GM04503 (cell line): ENCODE measurements at places on chromosomes 4 and X.
A peak's percentile ranks its signal among the peaks of the same experiment; 100 is the strongest.

DNA sequence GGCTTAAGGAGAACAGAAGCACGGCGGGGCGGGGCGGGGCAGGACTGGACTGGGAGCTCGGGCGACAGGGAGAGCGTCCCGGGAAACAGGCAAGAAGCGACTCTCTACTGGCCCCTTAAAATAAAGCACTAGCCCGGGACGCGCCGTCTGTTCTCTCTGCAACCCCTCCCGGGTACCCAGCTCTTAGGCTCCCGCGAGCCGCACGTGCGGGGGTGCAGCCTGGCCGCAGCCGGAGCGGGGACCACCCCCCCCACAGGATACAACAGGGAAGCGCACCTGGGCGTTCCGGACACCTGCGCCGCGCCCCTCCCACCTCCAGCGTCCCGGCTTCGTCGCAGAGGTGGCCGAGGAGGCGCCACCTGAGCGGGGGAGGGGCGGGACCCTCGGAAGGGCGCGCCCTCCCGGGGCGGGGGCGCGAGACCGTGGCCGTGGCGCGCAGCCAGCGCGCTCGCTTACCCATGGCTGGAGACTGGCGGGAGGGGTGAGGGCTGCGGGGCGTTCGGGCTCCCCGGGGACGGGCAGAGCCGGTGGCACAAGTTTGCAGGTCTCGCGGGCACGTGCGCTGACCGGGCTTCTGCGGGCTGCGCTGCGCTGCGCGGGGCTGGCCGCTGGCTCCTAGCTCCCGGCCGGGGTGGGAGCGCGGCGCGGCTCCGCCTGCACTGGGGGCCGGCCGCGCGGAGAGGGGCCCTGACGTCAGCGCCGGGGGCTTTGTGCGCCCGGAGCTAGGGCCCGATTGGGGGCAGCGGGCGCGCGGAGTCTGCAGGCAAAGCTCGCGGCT lies 91.5 kb downstream of the GEMIN8 start:
- DNase-seq, result no peak

GRCh38 chrX:81259714-81260395 lies 58.0 kb downstream of the SH3BGRL start:
- DNase-seq, result no peak

- no peak for DNase-seq
Measured at GRCh38 chrX:22634083-22634482, 361.4 kb downstream of the CBLL2 start.

GRCh38 chr4:67204441-67204840 lies 340.9 kb downstream of the CENPC start:
- DNase-seq, result no peak

GRCh38 chrX:12269484-12269883 lies 131.2 kb downstream of the FRMPD4 start:
- no peak for DNase-seq

DNA sequence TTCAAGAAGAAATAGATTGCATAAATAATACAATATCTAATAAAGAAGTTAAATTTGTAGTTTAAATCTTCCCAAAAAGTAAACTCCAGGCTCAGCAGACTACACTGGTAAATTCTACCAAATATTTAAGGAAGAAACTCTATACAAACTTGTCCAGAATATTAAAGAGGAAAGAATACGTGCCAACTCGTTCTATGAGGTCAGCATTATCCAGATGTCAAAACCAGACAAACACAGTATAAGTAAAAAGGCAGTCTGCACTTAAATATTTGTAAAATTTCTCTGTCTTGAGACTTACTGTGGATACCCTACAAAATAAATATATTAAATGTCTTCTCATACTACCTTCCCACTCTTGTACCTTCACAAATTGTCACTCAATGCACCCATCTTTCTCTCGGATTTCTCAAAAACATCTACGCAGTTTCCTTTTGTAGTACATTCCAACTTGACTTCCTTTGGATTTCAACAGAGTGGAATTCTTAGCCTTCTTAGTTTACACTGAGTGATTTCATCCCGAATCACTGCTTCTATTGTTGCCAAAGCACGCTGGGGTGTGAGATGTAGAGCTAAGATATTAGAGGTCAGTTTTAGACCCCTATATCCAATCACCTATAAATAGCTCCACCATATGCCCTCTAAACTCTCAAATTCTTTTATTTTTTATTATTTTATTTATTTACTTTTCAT lies 71.6 kb upstream of the MAB21L2 start:
- peak; percentile 47 for DNase-seq

DNA sequence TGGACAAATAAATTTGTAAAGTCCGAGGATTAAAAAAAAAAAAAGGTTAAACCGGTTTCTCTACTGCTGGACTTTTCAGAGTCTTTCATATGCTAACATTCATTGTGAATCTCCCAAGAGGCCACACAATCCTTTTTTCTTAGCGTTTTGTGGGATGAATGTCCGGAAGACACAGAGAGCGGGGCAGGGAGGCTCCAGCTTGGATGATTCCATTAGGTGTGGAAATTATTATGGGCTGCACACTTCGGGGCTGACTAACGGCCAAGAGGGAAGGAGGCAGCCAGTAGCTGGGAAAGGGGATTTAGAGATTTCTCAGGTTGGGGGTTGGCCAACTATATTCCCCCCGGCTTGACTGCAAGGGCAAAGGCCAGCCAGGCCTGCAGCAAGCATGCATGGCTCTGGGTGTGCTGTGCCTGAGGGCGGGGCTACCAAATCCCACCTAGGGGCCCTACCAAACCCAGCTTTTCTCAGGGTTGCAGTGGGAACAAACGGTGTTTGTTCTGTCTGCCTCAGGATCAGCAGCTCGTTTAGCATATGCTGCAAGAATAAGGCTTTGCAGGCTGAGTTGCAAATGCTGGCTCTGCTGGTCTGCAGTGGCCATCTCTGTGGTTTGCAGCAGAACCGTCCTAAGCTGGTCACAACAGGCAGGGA lies 28.6 kb downstream of the NYX start:
- no peak for DNase-seq

GRCh38 chrX:131830400-131831184 lies 192.5 kb upstream of the STK26 start:
- DNase-seq, result peak; percentile 37

- no peak for DNase-seq
Measured at GRCh38 chr4:69649629-69650028, 3.4 kb downstream of the UGT2A1 start.

- no peak for DNase-seq
Measured at GRCh38 chrX:65871671-65872311, 168.1 kb downstream of the VSIG4 start.

DNA sequence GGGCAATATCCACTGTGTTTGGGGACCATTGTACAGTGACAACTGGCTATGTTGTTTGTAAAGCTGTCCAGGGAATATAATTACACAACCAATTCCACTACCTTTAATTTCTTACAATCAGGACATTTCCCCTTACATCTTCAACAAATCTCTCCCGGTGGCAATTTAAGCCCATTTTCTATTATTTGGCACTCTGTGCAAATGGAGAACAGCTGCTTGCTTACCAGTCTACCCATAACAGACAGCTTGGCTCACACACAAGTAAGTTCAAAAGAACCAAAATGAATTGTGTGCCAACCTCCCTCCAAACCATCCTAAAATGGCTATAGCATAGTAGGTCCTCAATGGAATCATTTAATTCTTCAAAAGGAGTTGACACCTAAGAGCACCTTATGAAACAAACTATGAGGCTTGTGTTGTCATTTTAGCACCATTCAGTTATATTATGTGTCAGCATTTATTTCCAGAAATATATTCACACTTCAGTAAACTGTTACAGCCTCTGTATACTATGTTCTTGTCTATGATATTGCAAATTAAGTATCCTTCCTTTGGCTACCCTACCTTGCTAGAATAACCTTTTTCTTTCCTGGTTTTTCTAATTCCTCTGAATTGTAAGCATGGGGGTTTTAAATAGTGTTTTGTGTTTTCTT lies 18.4 kb downstream of the GABRA4 start:
- no peak for DNase-seq

- no peak for DNase-seq
Measured at GRCh38 chr4:140743194-140743931, 12.8 kb downstream of the TBC1D9 start.

GRCh38 chrX:44422631-44423030 lies 79.2 kb upstream of the EFHC2 start:
- no peak for DNase-seq
